AG04449 (cell line): ENCODE measurements at places on chromosomes 3 and 15.

- no peak for DNase-seq
These were observed 47.6 kb upstream of the SEC61A1 start for GRCh38 chr3:128004661-128005060.

- no peak for DNase-seq
These were observed 325.6 kb upstream of the SOX14 start for GRCh38 chr3:137438561-137438960.

- no peak for DNase-seq
These were observed 6.3 kb downstream of the FAM107A start for GRCh38 chr3:58570851-58571250.

DNA sequence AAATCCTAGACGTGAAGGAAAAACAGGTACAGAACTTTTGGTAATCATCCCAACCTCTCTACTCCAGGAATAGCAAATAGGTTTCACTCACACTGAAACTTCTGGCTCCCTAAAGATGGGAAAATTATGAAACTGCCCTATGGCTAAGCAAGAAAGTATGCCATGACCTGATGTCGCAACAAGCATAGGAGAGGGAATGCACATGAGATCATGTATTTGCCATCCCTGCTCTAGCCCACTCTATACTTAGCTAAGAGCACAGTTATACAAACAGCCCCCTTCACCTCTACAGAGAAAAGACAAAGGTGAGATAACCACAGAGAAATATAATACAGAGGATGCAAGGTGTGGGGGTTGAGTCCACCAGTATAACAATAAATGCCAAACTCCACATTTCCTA lies 102.7 kb downstream of the TBC1D5 start:
- DNase-seq: peak; percentile 77

GRCh38 chr3:41200669-41201021 lies 1.3 kb downstream of the CTNNB1 start:
- DNase-seq: no peak
